ENCODE measurements at places on chromosomes 12 and 14.

DNA sequence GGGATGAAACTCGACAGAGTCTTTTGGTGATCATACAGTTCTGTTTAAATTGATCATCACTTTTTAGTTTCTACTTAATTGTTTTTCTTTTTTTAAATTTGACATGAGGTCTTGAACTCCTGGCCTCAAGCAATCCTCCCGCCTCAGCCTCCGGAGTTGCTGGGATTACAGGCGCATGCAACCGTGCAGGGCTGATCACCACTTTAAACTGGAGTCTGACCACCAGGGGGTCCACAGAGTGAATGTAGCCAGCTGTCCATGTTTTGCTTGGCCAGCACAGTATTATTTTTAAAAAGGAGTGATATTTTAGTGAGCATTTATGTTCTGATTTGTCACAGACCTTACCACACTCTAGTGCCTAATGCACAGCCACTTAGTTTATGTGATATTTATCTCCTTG, 10.7 kb downstream of the DAAM1 start:
- DNase-seq = no peak

- no peak for DNase-seq
Measured at GRCh38 chr12:75545636-75546035, 34.2 kb upstream of the KRR1 start.

GRCh38 chr14:49692193-49692757, 645 bp upstream of the KLHDC1 start:
- DNase-seq = no peak

- no peak for DNase-seq
Measured at GRCh38 chr12:29073631-29074239, 75.3 kb upstream of the FAR2 start.

- no peak for DNase-seq
Measured at GRCh38 chr12:120855823-120856588, 48.2 kb downstream of the SPPL3 start.

- no peak for DNase-seq
Measured at GRCh38 chr14:75720116-75720515, 59.1 kb downstream of the TTLL5 start.

- DNase-seq = no peak
Measured at GRCh38 chr12:100229036-100229635, 28.5 kb downstream of the ACTR6 start.

DNA sequence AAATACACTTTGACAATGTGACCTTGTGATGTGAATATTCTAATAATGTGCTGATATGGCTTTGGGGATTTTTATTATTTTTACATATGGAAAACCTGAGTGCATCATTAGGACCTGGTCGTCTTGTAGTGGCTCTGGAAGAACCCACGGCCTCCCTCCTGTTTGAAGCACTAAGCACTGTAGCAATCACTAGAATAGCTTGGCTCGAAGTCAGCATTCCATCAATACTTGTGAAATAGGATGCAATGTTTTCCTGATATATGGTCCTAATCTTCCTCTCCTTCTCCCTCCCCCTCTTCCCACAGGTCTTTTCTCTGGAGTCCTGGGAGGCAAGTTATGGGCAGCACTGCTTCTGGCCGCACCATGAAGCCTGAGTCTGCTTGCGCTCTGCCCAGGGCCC, 71.9 kb downstream of the NRXN3 start:
- no peak for DNase-seq

GRCh38 chr12:57210926-57211692, 5.5 kb upstream of the NXPH4 start:
- no peak for DNase-seq

- no peak for DNase-seq
Measured at GRCh38 chr12:86735851-86736250, 479.7 kb upstream of the MGAT4C start.

DNA sequence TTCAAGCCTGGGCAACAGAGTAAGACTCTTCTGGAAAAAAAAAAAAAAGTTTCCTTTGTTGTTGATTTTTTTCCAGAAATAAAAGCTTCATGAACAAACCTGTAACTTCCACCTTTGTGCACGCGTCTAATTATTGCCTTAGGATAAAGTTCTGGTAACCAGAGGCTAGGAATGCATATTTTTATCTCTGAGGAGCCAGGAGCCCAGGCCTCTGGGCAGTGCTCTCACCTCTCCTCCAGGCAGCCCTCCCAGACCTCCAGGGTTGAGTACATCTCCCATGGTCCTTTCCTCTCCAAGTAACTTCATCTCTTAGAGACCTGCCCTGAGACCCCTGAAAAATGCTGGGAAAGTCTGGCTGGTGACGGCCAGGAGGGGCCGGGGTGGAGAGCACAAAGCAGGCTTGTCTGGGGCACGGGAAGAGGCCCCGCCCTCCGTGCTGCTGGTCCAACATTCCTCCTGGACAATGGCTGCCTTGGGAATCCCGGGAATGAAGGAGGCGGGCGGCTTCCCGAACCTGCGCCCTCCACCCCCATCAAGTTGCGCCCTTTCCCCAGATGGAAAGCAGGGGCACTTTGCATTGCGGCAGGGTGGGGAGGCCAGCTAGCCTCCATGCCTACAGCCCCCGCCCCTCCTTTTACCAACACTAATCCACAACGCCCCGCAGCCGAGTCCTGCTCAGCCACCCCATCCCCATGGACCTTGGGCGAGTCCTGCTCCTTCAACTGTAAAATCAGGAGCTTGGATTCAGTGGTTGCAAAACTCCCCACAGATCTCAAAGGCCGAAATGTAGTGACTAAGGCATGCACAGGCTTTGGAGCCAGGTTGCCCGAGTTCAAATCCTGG, 7.3 kb upstream of the FIGNL2 start:
- DNase-seq = no peak

DNA sequence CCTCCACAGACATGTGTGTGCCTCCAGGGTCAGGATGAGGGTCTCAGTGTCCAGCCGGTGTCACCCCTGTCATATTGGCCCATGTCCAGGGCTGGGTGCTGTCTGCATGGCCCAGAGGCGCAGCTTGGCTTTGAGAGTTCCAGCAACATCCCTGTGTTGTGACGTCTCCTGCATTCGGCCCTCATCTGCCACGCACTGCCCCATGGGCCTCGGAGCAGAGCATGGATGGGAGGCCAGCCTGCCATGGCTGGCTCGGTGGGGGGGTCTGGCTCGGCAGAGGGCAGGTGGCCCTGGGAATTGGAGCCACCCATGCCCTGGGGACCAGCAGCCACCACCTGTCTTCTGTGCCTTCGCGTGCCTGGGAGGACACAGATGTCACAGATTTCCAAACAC, 10.8 kb upstream of the TEX22 start:
- no peak for DNase-seq

GRCh38 chr14:77085538-77085937, 12.5 kb upstream of the CIPC start:
- no peak for DNase-seq

DNA sequence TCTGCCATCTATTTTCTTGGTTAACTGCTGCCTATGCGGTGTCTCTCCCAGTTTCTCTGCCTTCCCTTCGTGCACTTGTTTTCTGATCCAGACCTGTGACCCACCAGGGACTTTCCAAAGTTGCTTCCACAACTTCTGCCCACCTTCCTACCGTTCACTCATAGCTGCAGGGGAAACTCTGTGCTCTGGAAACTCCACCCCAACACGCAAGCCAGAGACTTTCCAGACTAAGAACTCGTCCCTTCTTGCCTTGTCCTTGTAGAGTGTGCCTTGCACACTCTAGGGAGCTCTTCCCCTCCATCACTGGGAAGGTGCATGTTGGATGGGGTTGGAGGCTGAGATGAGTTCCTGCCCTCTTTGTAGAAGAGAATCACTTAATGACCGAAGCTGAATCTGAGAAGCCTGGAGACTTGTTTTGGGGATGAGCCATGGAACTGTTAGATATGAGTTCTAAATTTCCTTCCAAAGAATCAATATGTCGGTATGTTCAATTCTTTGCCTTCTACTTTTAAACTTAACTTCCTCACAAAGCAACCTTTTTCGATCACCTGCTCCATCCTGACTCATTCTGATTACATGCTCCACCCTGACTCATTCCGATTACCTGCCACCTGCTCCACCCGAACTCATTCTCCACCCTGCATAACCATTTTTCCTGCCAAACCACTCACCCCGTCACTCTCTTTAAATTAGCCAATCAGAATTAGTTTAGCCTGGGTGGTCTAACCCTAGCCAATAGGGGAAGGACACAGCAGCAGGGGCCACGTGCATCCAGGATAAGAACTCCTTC, 82.1 kb upstream of the CAPRIN2 start:
- DNase-seq = no peak

GRCh38 chr12:57611108-57611826, at the start of gene ARHGEF25:
Gene ARHGEF25, plus strand, starts transcription at chr12:57611435. Its CDS starts 460 bp downstream, at chr12:57611895.
- DNase-seq = no peak

GRCh38 chr14:20631880-20632389, 9.6 kb downstream of the OR6S1 start:
- no peak for DNase-seq

DNA sequence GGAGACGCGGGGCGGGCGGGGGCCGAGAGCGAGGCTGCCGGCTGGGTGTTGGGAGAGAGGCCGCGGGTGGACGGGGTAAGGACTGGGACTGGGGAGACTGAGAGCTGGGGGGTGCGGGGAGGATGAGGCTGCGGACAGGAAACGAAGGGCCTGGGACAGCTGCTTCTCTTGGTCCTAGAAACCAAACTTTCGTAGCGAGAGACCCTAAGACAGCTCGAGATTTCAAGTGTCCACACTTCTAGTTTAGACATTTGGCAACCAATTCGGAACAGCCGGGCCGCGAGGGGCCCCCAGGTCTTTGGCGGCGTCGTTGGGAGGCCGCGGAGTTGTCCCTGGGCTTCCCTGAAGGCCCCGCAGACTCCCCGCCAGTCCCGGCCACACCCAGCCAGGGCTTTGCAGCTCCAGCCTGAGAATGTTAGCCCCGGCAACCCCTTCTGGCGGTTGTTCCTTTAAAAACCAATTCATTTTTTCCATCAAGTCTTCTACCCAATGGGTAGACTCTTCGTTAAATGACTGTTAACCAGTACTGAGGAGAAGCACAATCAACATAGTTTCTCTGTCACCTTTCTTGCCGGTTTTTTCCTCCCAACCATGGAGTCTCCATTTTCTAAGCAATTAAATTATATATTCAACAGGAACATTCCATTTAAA, 11.5 kb downstream of the NKX2-1 start:
- DNase-seq = no peak

GRCh38 chr12:90174198-90174510, 465.5 kb upstream of the ATP2B1 start:
- no peak for DNase-seq

- DNase-seq = no peak
Measured at GRCh38 chr12:27614866-27615265, 81.4 kb upstream of the REP15 start.

DNA sequence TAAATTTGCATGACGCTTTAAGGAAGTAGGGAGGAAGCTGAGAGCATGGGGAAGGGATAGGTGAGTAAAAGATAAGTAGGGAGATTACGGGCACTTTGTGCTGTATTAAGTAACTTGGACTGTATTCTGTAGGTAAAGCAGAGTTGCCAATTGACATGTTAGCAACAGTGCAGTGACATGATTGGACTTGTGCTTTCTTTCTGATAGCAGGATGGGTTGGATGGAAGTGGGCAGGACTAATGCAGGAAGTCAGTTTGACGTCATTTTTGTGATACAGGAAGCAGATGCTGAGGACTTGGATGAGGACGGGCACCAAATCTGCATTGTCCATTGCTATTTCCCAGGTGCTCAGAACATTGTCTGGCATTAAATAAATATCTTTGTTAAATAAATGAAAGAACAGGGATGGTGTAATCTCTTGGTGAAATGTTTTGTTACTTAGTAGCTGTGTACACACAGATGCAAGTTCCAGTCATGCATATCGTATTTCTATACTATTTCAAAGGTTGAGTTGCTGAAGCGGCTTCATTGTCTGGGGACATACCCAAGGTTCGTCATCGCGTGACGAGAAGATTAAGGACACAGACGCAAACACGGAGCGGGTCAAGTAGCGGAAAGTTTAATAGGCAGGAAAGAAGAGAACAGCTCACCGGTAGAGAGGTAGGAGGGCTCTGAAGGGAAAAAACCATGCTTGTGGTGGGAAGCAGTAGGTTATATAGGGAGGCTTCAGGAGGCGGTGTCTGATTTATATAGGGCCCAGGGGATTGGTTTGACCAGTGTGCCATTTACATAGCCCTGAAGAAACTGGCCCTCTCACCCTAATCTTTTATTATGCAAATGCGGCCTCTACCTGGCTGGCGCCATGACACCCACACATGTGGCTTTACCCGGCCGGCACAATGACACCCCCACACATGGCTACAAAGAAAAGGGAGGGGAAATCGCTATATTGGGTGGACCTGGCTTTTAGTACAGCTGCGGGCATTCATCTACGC, 30.7 kb downstream of the GUCY2C start:
- no peak for DNase-seq

GRCh38 chr12:67940780-67941243, 48.4 kb upstream of the IFNG-AS1 start:
- no peak for DNase-seq

DNA sequence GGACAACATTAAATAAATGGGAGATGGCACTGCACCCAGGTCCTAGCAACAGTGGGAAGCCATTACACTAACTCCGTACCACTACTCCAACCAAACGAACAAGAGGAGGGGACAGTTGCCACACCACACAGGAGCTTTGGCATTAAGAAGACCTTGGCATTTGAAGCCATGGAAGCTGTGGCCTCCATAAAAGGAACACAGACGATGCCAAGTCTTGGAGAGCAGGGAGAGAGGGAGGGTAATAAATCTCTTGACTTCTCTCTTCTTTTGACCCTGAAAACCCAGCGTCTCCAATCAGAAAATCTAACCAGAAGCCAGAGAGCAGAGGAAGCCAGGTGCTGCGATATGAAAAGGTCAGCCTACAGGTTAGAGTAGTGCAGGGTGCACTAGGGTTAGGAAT, 338.8 kb upstream of the TMEM132C start:
- DNase-seq = no peak

GRCh38 chr14:63174760-63175191, 29.5 kb upstream of the RHOJ start:
- DNase-seq = no peak

DNA sequence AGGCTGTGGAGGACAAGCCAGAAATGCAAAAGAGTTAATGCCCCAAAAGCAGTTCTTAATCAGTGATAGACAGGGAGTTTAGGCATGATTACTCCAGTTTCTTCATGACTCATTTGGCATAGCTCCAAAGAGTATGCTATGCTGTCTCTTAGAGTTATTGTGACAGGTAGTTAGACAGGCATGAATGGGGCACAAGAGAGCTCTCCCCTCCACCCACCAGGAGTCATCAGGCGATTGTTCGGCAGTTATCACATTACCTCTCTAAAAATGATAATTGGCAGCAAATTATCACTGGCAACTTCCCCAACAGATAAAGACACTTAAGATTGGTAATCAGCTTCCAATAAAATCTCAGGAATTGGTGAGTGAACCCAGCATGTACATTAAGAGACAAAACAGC, 320.1 kb downstream of the DAD1 start:
- no peak for DNase-seq

DNA sequence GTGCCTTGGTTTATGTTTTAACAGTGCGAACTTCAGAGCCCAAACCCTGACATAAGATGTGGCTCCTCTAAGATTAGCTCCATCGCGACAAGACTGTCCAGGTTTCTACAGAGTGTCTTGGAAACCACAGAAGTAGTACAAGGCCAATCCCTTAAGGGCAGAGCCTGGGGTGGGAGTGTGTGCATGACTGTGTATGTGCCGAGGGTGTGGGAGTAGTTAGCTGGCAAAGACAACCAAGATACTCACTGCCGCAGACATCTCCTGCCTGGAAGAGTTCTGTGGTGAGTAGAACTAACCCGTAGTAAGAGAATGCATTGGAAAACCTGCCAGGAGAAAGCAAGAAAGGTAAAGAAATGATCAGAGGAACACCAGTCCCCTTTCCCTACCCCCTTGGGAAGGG, 54.1 kb downstream of the DAO start:
- no peak for DNase-seq

- DNase-seq = no peak
Measured at GRCh38 chr12:98612696-98613334, 19.3 kb downstream of the SLC25A3 start.

GRCh38 chr12:113228394-113229028, 7.2 kb downstream of the TPCN1 start:
- DNase-seq = no peak
